ENCODE measurements at places on chromosomes 7 and 10. TPM values are rescaled to one million over a fixed set of nuclear protein-coding genes. Genes with fewer than 3 reads are reported as not detected.

The DYDC2 gene
- not detected for total RNA-seq

- no peaks in the 10 kb centered on the region for H3K27me3 ChIP-seq
- DNase-seq = peak; percentile 62
- H3K36me3 ChIP-seq = no peaks in the 10 kb centered on the region
- H3K27ac ChIP-seq = peak overlapping the region; percentile 95
These were observed 3.5 kb downstream of the ARID5B start for GRCh38 chr10:61904733-61905725.

- H3K27me3 ChIP-seq = no peaks in the 10 kb centered on the region
- H3K36me3 ChIP-seq = no peaks in the 10 kb centered on the region
- H3K4me3 ChIP-seq = no peak overlapping the region
- no peak for DNase-seq
These were observed 239.2 kb upstream of the PRKCQ start for GRCh38 chr10:6819301-6819700.

GRCh38 chr7:129646369-129647021, 35.0 kb downstream of the NRF1 start:
- no peaks in the 10 kb centered on the region for H3K27me3 ChIP-seq
- no peaks in the 10 kb centered on the region for H3K36me3 ChIP-seq
- no peaks in the 10 kb centered on the region for H3K4me1 ChIP-seq
- H3K4me3 ChIP-seq = no peak overlapping the region
- H3K27ac ChIP-seq = no peak overlapping the region
- no peak for DNase-seq

The ARHGEF35 gene
- total RNA-seq = 1.7 TPM

DNA sequence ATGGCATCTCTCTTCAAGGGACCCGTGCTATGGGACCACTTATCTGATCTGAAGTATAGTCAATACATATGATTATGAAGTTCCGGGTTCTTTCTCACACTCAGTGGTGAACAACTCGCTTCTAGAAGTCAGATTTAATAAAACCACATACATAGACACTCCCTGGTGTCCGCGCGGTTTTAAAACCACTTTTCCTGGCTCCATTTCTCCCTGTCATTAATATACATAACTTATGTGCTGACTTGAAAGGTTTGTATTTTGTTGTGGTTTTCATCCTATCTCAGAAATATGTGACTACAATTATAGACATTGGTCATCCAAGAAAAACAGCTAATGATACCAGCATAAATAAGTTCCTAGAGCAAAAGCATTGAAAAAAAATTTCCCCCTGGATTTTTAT, 34.0 kb downstream of the SVIL start:
- peaks cover 11% of the 10 kb centered on the region for H3K36me3 ChIP-seq
- no peak for DNase-seq
- peak overlapping the region; percentile 81 for H3K27ac ChIP-seq
- no peak overlapping the region for H3K4me3 ChIP-seq
